ENCODE measurements at places on chromosomes 4 and X.

DNA sequence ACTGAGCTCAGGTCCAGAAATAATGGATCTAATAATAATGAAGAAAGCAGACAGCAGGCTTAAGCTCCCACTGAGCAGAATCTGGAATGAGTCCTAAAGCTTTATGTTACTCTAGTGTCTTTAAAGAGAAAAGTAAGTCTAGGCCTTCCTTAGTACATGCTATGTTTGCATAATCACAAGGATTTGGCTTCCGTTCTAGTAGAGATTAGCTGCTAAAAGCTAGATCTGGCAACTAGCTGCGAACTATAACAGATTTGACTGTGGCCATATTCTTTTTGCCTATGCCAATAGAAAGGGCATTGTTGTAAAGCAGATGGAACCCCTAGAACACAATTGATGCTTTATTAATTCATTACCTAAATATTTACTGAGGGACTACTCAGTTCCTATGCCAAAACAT, 19.0 kb downstream of the COX7B2 start:
- no peak for DNase-seq

DNA sequence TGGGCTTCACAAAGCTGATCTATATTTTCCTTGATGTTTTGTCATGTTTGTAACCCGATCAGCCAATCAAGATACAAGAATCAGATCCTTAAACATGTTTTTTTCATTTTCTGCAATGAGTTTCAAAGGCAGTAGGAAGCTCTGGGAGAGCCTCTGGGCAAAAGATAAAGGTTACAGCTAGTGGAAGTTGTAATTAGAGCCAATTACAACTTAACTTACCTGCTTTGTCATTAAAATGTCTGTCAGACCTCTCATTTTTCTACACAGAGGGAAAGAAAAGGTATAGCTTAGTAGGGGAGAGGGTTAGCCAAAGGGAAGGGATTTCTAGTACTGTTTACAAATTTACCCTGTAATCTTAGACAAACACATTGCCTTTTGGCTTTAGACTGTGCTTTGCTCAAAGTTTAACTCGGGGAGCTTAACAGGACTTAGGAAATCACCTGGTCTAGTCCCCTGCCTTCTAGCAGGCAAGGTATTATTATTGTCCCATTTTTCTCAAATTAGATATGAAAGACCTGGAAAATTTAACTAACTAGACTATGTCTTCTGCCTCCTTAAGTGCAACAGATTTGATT, 55.8 kb downstream of the FGF16 start:
- DNase-seq = no peak

GRCh38 chrX:101957174-101957573, 25.3 kb upstream of the ZMAT1 start:
- no peak for DNase-seq

GRCh38 chrX:151790481-151791160, 56.1 kb downstream of the CNGA2 start:
- peak; percentile 13 for DNase-seq

DNA sequence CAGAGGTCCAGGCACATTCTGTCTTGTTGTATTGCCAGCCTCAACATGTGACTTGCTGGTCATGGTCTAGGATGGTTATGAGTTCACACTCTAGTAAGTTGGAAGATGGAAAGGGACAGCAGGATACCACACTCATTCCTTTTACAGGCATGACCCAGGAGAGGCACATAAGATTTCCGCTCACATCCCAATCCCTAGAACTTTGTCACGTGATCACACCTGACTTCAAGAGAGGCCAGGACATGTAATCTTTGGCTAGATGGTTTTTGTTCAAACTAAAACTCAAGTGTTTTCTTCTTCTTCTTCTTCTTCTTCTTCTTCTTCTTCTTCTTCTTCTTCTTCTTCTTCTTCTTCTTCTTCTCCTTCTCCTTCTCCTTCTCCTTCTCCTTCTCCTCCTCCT, 53.4 kb upstream of the ARX start:
- DNase-seq = no peak

All from astrocyte of the cerebellum (primary cell).